ENCODE measurements at places on chromosomes 7 and 10.

GRCh38 chr7:28433699-28434219, 21.4 kb downstream of the CREB5 start:
- DNase-seq: no peak

DNA sequence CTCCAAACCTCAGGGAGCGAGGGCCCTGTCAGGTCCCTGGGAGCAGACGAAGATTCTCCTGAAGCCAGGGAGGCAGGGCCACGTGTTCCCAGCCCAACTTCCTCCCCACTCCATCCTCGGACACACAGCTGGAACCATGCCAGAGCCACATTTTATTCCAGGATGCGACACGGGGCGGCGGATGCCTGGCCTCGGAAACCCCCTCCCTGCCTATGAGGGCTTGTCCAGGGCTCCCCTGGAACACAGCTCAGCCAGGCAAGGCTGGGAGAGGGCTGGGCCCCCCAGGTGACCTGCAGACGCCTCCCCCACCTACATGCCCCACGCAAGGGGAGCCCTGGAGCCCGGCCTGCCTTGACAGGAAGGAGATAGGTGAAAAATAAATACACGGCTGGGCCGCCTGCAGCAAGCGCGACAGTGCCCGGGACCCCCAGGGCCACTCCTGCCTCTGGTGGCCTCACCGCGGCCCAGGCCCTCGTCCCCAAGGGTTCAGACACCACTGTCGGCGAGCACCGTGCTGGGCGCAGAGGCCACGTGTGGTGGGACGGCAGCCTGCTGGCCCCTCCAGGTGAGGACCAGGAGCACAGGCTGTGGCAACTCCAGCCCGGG, 21.5 kb downstream of the GET4 start:
- DNase-seq: no peak

DNA sequence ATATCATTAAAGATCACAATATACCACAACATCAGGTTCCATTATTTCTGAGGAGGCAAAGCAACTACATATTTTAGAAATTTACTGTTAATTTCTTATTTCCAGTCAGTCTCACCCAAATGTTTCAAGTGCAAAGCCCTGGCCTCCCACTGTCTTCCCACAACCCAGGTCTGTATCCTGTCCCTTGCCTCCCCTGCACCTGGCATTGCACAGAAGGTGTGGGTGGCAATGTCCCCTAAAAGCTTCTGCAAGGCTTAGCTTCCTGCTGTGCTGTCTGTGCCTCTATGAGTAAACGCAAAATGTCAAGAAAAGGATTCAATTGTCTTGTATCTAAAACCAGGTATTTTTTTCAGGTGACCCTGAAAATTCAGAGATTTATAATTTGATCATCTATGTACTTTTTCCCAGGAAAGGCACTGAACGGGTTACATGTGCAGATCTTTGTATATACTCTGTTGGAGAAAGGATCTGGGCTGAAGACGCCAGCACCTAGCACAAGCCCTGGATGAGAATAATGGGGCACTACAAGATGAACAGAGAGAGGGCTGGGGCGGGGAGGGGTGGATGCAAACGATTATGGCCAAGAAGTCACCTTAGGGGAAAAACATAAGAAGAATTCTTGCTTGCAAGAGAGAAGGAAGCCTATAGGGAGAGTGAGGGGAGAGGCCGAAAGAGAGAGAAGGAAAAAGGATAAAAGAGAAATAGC, 3.1 kb upstream of the ANTXRL start:
- DNase-seq: no peak

GRCh38 chr7:54858008-54858692, 99.1 kb upstream of the SEC61G start:
- peak; percentile 83 for DNase-seq

GRCh38 chr10:37680716-37681616, 176.4 kb downstream of the ZNF248 start:
- DNase-seq: no peak

GRCh38 chr7:132904209-132904608, 177.7 kb downstream of the CHCHD3 start:
- no peak for DNase-seq

DNA sequence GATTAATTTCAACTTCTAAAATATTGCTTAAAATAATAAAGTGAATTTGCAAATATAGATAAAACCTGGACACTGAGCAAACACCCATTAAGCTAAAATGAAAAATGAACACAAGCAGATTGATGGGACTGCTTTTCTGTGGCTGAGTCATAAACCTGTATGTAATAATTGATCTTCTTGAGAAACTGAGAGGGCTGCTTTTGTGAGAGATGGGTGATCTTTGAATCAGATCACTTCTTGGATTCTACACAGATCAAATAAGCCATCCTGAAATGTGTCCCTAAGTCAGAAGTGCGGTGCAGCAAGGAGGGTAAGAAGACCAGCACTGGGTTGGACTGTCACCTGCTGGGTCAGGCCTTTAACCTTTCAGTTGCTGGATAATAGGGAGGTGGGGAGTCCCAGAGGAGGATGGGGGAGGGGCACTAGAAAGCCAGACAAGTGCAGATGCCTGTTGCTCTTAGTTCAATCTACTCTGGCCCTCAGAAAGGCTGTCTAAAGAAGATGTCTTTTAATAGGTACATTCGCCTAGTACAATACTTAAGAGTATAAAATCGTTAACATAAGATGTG, 178.2 kb upstream of the NAMPT start:
- no peak for DNase-seq

DNA sequence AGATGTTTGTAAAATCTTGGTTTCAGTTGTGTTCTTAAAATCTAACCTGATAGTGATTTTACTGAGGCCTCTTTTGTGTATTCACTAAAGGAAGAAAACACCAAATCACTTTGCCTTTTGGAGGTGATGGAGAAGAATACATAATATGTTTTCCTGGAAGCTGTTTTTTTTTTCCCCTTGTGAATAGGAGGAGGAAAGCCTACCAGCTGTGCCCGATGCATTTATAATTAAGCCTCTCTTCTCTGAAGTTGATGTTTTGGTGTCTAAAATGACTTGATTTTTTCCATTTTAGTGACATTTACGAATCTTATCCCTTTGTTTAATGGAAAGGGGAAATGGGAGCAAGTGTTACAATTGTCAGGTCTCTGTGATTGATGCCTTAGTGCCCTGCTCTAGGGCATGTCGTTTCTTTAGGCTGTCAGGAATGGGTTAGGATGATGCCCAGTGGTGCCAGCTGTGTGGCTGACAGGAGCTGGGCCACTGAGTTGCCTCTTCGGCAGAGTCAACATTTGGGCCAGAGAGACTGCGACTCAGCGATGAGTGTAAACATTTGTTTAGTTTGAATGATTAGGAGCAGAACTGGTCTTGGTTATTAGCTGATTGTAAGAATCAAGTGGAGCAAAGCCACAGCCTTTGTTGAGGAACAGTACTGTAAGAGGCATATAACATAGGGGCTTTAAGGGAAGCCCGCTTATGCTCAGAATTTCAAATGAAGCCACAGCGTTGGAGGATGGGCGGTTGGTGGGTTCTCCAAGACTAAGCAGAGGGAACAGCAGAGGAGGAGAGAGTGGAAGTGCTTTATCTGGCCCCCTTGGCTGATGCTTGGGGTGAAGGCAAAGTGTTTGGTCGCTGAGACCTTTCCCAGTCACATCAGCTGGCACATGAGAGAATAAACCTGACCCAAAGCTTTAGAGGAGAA, 81.6 kb downstream of the CDK14 start:
- peak; percentile 21 for DNase-seq

- no peak for DNase-seq
Measured at GRCh38 chr10:127034034-127034633, 128.9 kb downstream of the DOCK1 start.

DNA sequence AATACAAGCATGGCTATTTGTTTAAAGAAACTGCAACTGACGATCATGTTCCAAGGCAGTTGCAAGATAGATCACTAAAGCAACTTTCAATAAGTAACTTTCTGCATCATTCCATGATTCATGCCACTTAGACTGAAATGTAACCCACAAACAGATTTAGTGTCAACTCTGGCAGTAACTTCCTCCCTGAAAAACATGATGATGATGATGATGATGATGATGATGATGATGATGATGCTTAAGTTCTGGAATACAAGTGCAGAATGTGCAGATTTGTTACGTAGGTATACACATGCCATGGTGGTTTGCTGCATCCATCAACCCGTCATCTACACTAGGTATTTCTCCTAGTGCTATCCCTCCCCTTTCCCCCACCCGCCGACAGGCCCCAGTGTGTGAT, 754.7 kb downstream of the INHBA start:
- DNase-seq: no peak

DNA sequence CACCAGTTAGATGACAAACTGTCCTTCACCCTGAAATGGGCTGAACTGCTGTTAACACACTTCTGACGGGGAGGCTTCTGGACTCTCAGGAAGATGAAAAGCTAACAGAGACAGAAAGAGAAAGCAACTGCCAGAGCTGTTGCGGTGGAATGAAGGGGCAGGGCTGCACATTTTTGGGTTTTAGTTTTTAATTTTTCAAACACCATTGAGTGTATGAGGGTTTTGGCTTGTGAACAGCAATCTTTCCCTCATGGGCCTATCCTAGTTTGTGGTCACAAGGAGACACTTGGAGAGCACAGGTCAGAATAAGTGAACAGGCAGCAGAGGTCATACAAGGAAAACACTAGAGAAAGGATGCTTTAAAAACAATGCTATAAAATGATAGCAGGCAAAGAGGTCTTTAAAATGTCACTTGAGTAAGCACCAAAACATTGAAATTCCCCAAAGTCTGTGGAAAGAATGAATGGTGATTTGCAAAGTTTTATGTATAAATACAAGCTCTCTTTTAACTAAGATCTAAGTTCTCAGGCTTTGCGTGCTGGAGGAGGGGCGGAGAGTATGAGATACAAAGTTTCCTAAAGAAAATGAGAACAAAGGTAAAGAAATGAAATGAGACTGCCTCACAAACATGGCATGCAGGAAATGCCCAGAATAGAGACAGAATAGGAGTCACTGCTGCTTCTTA, 101.4 kb upstream of the GLI3 start:
- DNase-seq: no peak

DNA sequence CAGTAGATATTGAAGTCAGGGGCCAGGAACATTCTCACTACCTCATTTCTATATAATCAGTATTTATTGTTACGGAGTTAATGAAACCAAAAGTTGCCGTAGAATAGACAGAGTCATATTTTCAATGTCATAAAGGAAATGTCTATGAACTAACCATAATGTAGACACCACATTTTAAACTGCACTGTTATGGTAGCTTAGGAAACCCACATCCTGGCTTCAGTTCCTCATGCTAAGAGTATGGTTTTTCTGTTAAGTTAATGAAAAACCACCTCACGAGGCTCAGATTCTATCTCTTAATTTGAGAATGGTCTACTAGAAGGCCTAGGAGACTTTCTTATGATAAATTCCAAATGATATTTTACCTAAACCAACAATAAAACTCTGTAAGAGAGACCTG, 166.5 kb downstream of the TMEM26 start:
- DNase-seq: no peak

DNA sequence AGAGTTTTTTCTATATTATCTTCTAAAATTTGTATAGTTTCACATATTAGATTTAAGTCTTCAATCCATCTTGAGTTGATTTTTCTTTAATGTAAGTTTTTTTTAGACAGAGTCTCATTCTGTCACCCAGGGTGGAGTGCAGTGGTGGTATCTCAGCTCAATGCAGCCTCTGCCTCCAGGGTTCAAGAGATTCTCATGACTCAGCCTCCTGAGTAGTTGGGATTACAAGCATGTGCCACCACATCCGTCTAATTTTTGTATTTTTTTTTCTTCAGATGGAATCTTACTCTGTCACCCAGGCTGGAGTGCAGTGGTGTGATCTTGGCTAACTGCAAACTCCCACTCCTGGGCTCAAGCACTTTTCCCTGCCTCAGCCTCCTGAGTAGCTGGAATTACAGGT, 143.4 kb upstream of the ZNF92 start:
- no peak for DNase-seq

- no peak for DNase-seq
Measured at GRCh38 chr10:129464251-129464650, 2.8 kb upstream of the MGMT start.

DNA sequence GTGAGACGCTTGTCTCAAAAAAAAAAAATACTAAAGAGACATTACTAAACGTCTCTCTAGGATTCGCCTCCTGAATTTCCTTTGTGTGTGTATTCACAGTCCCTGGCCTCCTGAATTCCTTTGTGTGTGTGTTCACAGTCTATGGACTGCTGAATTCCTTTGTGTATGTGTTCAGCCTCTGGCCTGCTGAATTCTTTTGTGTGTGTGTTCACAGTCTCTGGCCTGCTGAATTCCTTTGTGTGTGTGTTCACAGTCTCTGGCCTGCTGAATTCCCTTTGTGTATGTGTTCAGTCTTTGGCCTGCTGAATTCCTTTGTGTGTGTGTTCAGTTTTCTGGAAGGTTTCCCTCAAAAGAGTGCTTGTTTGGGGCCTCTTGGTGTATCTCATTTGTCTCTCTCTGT, 8.2 kb downstream of the BMS1 start:
- no peak for DNase-seq

GRCh38 chr7:128810473-128810872, 18.7 kb downstream of the CCDC136 start:
- DNase-seq: no peak

DNA sequence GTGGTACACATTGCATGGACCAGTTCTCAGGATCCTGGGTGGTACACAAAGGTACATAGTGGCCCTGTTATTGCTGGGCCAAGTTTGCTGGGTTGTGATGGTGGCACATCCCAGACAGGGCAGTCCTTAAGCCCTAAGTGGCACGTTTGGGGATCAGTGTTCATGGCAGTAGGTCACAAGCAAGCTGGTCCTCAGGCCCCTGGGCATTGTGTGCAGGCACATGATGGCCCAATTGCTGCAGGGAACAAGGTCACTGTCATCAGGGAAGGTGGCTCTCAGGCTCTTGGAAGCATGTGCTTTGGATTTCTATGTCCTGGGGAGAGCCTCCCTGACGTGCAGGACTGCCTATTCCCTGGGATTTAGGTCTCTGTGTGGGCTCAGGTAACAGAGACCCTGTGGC, 412.3 kb upstream of the LRRTM3 start:
- DNase-seq: no peak

- DNase-seq: no peak
Measured at GRCh38 chr7:51482976-51483375, 166.4 kb upstream of the COBL start.

- no peak for DNase-seq
Measured at GRCh38 chr10:60339757-60340156, 49.9 kb downstream of the ANK3 start.

GRCh38 chr7:108270385-108271015, 140.3 kb upstream of the LAMB4 start:
- DNase-seq: no peak

DNA sequence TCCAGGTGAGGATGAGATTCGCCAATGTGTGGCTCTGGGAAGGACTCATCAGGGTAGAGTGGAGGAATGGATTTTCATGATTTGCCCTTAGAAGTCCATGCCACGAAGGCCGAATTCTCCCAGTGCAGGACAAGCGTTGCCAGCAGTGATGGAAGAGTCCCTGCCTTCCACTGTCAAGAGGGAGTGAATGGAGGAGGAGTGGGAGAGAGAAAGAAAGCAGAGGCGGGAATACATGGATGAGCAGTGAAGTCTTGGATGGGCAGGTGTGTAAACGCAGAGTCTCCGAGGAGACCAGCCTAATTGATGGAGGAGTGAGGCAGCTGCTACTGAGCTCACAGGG, 419.2 kb downstream of the GLRX3 start:
- DNase-seq: no peak
